Hepatic stellate cell (primary cell): ENCODE measurements at places on chromosomes 7 and 10.

GRCh38 chr7:137871170-137871915 lies 24.6 kb upstream of the DGKI start:
- no peak for DNase-seq

DNA sequence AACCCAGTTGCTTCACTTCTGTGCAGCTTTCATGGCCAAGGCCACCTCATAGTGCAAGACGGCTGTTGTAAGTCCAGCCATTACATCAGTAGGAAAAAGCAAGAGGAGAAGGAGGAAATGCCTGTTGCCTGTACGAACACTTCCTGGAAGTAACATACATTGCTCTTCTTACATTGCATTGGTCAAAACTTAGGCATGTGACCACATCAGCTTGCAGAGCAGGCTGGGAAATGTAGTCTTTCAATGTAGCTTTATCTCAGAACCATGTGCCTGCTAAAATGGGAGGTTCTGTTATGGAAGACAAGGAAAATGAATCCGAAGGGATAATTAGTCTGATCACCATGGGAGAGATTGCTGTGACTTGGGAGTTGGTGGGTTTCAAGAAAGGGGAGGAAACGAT lies 4.3 kb downstream of the SLC29A3 start:
- peak; percentile 49 for DNase-seq

DNA sequence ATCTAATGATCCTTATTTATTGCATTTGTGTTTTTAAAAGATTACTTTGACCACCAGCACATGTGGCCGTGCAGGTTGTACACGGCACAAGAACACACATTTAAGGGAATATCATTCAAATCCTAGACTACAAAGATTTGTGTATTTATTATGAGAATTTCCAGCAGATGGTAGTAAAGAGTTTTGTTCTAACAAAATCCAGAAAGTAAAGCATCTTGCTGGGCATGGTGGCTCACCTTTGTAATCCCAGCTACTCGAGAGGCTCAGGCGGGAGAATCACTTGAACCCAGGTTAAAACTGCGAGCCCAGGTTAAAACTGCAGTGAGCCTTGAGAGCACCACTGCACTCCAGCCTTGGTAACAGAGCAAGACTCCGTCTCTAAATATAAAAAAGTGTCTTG lies 31.5 kb downstream of the MACROH2A2 start:
- no peak for DNase-seq

DNA sequence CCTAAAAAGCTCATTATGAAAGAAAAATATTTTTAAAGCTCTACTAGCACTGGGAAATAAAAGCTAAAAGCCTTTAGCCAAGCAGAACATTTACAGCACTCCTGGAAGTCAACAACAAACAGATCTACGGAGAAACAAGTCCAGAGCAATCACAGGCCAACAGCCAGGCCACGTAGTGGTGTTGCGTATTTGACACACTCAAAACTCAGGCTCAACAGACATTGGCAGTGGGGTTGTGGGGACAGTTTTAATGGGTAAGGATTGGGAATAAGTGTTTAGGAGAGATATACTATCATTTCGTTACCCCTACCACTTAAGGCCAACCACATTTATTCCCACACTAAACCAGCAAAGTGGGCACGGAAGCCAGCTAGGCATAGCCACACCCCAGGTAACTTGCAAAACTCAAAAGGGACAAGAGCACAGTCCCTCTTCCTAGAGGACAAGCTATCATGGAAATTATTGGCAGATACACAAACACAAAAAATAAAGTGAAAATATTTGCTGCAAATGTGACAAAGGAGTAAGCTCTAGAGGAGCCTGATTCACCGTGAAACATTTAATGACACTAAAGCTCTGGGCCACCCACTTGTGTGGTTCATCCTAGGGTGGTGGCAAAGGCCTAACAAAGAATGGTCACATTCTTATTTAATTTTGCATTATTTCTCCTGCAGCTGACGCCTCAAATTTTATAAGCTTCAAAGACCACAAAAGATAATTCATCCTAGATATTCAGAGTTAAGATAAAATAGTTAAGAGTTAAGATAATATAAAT lies 498.2 kb downstream of the TNS3 start:
- DNase-seq, result no peak

DNA sequence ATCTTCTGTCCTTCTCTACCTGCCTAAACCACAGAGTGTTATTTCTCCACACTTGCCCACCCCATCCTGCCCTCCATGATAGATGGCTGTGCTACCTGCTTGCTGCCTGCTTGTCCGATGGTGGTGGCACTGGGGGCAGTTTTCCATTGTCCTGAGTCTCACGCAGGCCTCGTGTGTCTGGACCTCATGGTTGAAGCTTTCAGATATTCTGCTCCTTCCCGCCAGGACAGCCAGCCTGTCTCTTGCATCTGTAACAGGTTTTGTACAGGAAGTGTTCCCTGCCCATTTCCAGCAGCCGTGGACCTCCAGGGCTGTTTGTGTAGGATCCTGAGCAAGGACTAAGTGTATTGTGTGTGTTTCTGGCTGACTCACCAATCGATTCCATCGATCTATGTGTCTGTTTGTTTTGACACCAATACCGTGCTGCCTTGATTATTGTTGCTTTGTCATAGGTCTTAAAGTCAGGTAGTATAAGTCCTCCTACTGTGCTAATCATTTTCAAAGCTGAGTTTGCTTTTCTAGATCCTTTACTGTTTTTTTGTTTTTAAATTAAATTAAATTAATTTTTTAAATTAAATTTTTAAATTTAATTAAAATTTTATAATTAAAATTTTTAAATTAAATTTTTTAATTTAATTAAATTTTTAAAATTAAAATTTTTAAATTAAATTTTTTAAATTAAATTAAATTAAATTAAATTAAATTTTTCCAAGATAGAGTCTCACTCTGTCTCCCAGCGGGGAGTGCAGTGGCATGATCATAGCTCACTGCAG lies 8.5 kb downstream of the IL15RA start:
- DNase-seq, result no peak

DNA sequence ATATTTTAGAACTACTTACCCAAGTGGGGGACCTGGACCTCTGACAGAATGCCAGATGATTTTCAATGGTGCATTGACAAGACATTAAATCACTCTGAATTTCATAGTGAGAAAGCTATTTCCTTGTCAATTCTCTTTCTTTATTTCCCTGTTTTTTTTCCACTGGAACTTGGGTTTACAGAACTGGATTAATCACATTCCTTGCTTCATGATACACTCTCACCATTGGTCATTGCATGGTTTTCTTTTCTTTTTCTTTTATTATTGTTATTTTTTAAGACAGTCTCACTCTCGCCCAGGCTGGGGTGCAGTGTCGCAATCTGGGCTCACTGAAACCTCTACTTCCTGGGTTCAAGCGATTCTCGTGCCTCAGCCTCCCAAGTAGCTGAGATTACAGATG lies 38.5 kb upstream of the LBX1 start:
- DNase-seq, result no peak

GRCh38 chr10:122638106-122638505 lies 61.5 kb downstream of the C10orf120 start:
- DNase-seq, result no peak

GRCh38 chr10:96290368-96291133 lies 13.7 kb upstream of the DNTT start:
- no peak for DNase-seq

DNA sequence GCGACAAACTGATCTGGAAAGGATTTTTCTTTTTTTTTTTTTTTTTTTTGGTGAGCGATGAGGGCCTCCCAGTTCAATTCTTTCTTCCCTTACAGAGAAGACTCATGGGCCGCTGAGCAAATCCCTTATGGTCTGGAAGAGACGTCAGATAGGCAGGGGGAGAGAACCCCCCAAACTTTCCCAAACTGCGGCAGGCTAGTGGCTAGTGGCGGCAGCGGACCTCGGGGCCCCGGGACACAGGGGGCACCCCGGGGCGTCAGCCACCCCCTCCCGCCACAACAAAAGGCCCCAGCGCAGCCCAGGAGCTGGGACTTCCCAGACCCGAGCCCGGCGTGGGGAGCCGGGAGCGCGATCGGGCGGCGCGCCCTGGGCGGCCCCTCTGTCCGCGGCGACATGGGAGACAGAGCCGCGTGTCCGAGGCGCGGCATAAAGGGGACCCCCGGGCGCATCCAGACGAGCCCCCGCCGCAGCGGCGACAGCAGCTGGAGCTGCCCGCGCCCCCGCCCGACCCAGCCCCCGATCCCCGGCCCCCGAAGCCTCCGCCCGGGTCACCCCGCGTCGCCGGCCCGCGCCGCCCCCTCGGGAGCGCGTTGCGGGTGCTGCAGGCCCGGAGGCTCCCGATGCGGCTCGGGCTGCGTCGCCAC lies 755 bp downstream of the FAM171A1 start:
- DNase-seq, result peak; percentile 48

DNA sequence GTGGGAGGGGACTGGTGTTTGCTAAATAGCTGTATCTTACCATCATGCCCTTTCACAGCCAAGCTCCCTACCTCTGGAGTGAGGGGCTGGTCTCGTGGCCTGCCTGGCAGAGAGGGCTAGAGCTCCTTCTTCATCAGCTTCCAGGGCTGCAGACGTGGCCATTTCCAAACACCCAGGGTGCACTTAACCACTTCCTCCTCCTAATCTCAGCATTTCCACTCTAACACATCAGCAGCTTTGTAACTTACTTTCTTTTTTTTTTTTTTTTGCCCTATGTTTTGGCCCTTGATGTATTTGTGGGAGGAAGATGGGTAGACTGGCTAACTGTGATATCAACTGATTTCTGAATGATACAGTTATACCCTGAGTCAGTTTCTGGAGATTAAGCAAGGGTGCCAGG lies 27.4 kb downstream of the LRRC4 start:
- no peak for DNase-seq

DNA sequence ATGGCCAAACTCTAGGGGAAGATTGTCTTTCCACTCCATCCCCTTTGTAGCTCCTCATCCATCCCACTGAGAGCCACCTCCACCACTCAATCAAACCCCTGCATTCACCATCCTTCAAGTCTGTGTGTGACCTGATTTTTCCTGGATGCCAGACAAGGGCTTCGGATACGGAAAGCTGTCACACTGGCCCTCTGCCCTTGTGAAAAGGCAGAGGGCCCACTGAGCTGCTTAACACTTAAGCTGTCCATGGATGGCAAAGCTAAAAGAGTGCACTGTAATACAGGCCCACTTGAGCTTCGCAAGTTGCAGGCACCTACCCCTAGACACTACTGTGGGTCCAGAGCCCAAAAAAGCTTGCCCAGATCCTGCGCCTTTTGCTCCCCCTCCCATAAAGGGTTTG lies 237.2 kb downstream of the MAGI2 start:
- no peak for DNase-seq

- no peak for DNase-seq
These were observed 282.2 kb downstream of the NEBL start for GRCh38 chr10:20614911-20615310.

DNA sequence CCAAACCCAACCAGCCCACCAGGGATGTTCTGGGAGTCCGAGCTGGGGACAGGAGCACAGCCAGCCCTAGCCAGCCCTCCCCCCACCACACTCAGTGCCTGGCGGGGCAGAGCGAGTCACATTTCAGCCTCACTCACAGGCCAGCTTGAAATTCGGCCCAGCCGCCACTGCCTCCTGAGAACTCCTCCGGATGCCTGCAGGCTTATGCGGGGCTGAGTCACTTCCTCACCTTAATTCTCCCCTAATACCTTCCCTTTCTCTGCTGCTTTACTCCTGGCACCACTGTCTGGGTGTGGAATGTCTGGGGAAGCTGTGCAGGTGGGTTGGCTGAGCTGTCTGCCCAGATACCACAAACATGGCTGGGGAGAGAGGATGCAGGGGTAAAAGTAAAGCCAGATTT lies 22.6 kb upstream of the DLG5 start:
- DNase-seq, result peak; percentile 42

DNA sequence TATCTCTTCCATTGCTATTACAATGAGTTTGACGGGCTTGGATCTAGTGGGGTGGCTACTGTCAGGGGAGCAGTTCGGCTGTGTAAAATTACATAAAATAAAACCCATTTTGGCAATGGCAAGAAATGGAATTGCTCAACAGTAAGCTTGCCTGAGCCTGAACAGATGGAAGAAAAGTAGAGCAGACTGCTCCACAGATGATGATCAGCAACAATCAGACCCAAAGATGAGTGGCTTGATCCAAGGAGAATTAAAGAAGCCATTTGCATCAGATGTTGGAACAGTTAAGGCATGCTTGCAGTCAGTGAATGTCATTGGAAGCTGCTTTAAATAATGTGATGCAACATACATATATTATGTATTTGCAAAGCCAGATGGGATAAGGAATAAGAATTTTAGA lies 256.6 kb upstream of the SMIM30 start:
- no peak for DNase-seq

GRCh38 chr7:148699782-148700629 lies 1.3 kb downstream of the CUL1 start:
- DNase-seq, result peak; percentile 32

DNA sequence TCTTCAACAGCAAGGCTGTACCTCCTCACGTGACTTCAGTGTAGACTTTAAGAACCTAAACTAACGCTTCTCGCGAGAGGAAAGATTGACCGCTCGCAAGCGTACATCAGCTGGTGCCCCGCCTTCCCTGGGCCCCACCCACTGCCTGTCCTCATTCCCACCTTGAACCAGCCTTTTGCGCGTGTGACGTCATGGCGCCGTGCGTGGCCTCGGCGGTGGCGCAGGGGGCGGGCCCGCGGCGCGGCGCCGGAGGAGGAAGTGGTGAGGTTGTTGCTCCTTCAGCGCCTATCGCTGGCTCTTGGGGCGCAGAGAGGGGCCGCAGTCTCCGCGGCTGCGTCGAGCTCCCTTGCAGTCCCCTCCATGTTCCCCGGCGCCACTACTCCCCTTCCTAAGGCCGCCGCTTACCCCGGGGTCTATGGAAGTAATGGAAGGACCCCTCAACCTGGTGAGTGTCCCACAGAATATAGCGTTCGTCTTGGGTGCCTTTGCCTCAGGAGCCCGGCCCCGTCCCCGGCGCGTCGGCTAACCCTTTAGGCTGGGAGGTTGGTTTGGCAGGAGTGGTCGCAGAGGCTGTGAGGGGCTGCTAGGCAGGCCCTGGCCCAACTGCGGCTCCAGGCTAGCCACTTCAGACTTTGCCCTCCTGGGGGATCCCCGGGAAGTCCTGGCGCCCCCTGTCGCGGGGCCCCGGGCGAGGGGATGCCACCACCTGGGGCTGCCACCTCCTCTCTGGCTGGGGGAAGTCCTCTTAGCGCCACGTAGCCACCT lies at the start of gene NRBF2:
NRBF2 (plus strand) TSS at position 273 of the 765 bp plus-strand sequence; CDS start at position 416, 143 bp downstream.
- peak; percentile 91 for DNase-seq

DNA sequence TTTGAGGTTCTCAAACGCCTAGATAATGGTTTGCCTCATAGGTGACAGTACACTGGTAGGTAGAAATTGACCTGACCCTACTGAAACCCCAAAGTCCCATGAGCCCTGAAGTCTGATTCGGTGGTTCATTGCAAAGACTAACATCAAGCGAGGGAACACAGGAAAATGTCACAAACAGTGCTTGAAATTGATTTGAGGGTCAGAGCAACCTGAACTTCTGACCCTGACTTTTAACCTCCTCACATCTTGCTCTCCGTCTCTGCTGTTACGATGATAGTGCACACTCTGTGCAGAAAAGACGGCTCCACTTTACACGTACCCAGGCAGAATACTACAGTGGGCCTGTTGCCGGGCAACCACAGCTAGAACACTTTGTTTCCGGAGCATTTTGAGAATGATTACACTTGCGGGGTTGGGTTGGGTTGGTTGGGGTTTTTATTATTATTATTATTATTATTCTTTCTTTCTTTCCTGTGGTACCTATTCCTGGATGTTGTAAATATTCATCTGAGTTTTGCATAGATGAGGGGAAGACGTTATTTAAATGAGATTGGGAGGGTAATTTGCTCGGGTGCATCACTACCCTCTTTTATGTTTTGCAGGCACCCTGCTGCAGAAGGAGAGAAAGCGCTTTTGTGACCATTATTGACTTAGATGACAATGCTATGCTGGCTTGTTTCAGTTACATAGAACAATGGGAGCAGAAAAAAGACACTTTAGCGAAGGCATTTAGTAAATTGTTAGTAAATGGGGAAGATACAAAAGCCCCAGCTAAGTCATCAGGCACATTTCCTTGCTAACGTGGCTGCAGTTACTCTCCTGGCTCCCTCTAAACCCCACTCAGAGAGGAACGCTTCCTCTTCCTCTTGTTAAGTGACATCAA lies 438.1 kb upstream of the NRP1 start:
- no peak for DNase-seq
